ENCODE measurements at places on chromosomes 3 and 15. TPM values are rescaled to one million over a fixed set of nuclear protein-coding genes. Genes with fewer than 3 reads are reported as not detected.

GRCh38 chr15:60800299-60801072, 321.5 kb upstream of the ICE2 start:
- no peaks in the 10 kb centered on the region for H3K36me3 ChIP-seq
- no peak overlapping the region for H3K27ac ChIP-seq
- H3K4me3 ChIP-seq: no peak overlapping the region
- no peaks in the 10 kb centered on the region for H3K27me3 ChIP-seq

DNA sequence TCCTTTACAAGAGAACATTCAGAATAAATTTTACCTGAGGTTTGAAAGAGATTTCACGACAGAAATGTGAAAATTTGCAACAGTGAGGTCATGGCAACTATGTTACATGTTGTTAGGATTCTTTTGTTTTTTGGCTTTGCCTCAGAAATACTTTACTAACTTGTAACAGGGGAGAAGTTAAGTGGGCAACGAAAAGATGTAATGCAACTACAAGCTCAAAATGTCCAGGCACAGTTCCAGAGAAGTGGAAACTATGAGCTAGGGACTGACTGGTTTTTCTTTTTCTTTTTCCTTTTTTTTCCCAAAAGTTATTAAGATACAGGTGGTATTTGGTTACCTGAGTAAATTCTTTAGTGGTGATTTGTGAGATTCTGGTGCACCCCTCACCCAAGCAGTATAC, 111.5 kb upstream of the PPP2R3A start:
- no peak overlapping the region for H3K4me3 ChIP-seq
- no peaks in the 10 kb centered on the region for H3K27me3 ChIP-seq
- H3K27ac ChIP-seq: no peak overlapping the region

- H3K36me3 ChIP-seq: no peaks in the 10 kb centered on the region
- H3K4me1 ChIP-seq: no peaks in the 10 kb centered on the region
- no peak overlapping the region for H3K27ac ChIP-seq
- no peak for DNase-seq
- no peaks in the 10 kb centered on the region for H3K27me3 ChIP-seq
Measured at GRCh38 chr3:28207000-28207733, 34.3 kb upstream of the CMC1 start.

DNA sequence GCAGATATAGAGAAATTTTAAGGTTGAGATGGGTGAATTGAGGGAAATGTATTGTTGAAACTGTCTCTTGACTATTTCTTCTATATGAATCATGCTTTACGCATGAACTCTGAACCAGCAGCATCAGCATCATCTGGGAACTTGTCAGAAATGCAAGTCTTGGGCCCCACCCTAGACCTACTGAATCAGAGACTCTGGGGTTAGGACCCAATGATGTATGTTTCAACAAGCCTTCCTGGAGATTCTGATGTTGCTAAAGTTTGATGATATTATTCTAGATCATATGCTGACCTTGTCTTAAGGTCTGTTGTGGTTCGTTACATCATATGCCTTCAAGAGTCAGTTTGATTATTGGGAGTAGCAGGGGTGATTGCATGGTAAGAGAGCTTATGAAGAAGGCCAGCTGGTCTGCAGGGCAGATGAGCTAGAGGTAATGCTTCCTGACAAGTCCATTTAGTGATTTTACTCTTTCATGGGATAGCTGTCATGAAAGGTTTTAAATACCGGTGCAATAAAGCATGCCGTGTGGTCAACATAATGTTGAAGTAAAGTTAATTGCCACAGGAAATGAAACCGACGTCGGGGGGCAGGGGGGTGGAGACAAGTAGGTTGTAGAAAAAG, 152.4 kb upstream of the MRPL3 start:
- H3K4me3 ChIP-seq: no peak overlapping the region
- no peaks in the 10 kb centered on the region for H3K36me3 ChIP-seq
- H3K27ac ChIP-seq: no peak overlapping the region
- DNase-seq: no peak

- no peaks in the 10 kb centered on the region for H3K27me3 ChIP-seq
- DNase-seq: no peak
- H3K4me3 ChIP-seq: peak overlapping the region; percentile 81
- no peaks in the 10 kb centered on the region for H3K4me1 ChIP-seq
Measured at GRCh38 chr3:132661101-132661500, 972 bp downstream of the UBA5 start.

DNA sequence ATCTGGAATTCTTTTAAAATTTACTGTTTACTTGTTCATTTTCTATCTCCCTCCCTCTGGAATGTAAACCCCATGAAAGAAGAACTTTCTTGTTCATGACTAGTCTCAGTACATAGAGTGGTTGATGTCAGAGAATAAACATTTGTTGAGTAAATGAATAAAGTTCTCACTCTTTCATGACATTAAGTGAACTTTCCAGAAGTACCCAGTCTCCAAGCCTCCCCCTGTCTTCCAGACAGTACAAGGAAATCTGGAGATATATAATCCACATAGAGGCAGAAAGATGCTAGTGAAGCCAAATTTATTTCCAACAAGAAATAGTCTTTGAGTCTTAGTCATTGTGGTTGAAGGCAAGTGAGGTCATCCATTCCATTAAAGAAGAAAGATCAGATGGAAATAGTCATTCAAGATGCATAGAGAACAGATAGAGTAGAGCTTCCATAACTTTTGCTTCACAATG, 71.5 kb upstream of the GALNT15 start:
- no peaks in the 10 kb centered on the region for H3K4me1 ChIP-seq
- H3K4me3 ChIP-seq: no peak overlapping the region
- no peaks in the 10 kb centered on the region for H3K27me3 ChIP-seq
- no peaks in the 10 kb centered on the region for H3K36me3 ChIP-seq

DNA sequence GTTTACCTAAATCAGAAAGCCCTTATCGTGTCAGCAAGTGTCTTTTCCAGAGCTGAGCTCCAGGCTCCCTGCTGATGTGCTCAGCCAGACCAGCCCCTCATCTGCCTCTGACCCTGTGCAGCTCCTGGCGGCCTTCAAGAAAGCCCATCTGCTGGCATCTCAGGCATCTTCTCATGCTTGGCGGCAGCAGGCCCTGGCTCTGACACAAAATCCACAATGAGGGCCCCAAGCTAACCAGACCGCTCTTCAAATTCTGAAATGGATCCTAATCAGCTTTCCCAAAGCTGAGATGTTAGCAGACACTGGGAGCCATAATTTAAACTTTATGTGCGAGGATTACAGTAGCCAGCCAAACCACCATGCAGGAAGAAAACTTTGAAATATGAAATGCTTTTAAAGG, 50.8 kb upstream of the CTDSPL start:
- H3K4me3 ChIP-seq: no peak overlapping the region
- H3K36me3 ChIP-seq: no peaks in the 10 kb centered on the region
- H3K4me1 ChIP-seq: no peaks in the 10 kb centered on the region
- no peak overlapping the region for H3K27ac ChIP-seq

- no peak overlapping the region for H3K4me3 ChIP-seq
- no peaks in the 10 kb centered on the region for H3K27me3 ChIP-seq
- no peak for DNase-seq
- H3K27ac ChIP-seq: no peak overlapping the region
Measured at GRCh38 chr15:36567445-36567844, 12.0 kb upstream of the CDIN1 start.

GRCh38 chr3:44128057-44128775, 113.5 kb upstream of the TOPAZ1 start:
- H3K4me3 ChIP-seq: no peak overlapping the region
- H3K4me1 ChIP-seq: no peaks in the 10 kb centered on the region
- no peaks in the 10 kb centered on the region for H3K27me3 ChIP-seq
- no peak for DNase-seq
- H3K36me3 ChIP-seq: no peaks in the 10 kb centered on the region

- no peaks in the 10 kb centered on the region for H3K27me3 ChIP-seq
- peaks cover 4% of the 10 kb centered on the region for H3K4me1 ChIP-seq
- peak; percentile 49 for DNase-seq
- peak overlapping the region; percentile 83 for H3K27ac ChIP-seq
- H3K36me3 ChIP-seq: no peaks in the 10 kb centered on the region
Measured at GRCh38 chr3:9342696-9343095, 20.2 kb upstream of the THUMPD3 start.

GRCh38 chr3:151377768-151378385, 6.7 kb downstream of the P2RY12 start:
- DNase-seq: no peak
- H3K4me1 ChIP-seq: no peaks in the 10 kb centered on the region
- H3K36me3 ChIP-seq: no peaks in the 10 kb centered on the region
- H3K4me3 ChIP-seq: no peak overlapping the region

GRCh38 chr3:78281381-78281780, 1241.5 kb downstream of the ROBO2 start:
- no peaks in the 10 kb centered on the region for H3K36me3 ChIP-seq
- H3K4me1 ChIP-seq: no peaks in the 10 kb centered on the region
- no peaks in the 10 kb centered on the region for H3K27me3 ChIP-seq
- DNase-seq: no peak
- no peak overlapping the region for H3K4me3 ChIP-seq

- DNase-seq: no peak
- H3K4me1 ChIP-seq: peaks cover 4% of the 10 kb centered on the region
- H3K4me3 ChIP-seq: no peak overlapping the region
- no peaks in the 10 kb centered on the region for H3K36me3 ChIP-seq
Measured at GRCh38 chr15:92662762-92663161, 7.2 kb upstream of the FAM174B start.

- no peak overlapping the region for H3K27ac ChIP-seq
- no peak overlapping the region for H3K4me3 ChIP-seq
- no peaks in the 10 kb centered on the region for H3K4me1 ChIP-seq
- no peak for DNase-seq
- no peaks in the 10 kb centered on the region for H3K36me3 ChIP-seq
Measured at GRCh38 chr3:35663471-35663870, 24.1 kb downstream of the ARPP21 start.

DNA sequence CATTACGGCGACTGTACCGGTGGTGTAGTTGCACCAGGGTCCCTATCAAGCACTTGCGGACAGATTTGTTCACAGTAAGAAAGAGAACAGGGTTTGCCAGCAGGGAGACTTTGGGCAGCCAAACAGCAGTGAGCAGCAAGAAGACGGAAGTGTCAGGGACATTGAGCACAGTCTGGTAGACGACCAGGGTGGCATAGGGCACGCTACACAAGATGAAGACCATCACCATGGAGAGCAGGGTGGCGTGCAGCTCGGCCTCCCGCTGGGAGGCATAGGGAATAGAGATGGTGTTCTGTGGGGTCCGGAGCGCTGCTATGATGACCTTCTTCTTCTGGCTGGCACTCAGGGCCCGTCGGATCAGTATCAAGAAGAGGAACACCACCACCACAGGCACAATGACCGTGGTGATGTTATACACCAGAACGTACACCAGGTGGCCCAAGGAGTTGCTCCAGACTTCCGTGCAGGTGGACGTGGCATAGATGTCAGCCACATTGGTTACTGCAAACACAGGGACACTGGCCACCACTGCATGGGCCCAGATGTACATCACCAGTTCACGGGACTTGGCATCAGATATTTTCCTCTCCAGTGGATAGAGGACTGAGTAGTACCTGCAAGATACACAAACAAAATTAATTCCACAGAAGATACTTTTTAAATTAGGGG, 19.1 kb upstream of the FSIP1 start:
- no peaks in the 10 kb centered on the region for H3K4me1 ChIP-seq
- peak; percentile 32 for DNase-seq
- no peak overlapping the region for H3K27ac ChIP-seq
- H3K36me3 ChIP-seq: no peaks in the 10 kb centered on the region
- H3K4me3 ChIP-seq: no peak overlapping the region

DNA sequence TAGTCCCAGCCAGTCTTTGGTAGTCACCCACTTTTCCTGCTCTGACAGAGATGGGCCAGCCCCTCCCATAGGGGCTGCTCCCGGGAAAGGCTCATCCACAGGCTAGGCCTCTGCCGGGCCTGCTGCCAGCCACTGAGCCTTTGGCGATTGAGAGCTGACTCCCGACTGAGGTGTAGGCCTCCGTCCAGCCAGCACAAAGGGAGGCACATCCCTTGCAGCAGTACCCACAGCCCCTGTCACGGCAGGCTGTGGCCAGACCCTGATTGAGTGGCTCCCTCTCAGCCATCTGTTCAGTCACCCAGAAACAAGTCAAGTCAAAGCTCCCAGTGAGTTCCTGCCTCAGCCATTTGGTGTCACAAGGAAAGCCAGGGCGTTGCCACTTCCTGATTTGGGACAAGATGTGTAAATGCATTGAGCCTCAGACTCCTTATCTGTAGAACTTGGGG, 6.2 kb upstream of the PAK6 start:
- no peaks in the 10 kb centered on the region for H3K27me3 ChIP-seq
- no peak overlapping the region for H3K4me3 ChIP-seq
- no peak overlapping the region for H3K27ac ChIP-seq
- no peaks in the 10 kb centered on the region for H3K4me1 ChIP-seq

GRCh38 chr3:127426444-127427153, 138.8 kb upstream of the PRR20G start:
- DNase-seq: no peak
- no peaks in the 10 kb centered on the region for H3K36me3 ChIP-seq
- no peaks in the 10 kb centered on the region for H3K27me3 ChIP-seq
- H3K27ac ChIP-seq: no peak overlapping the region
- H3K4me3 ChIP-seq: no peak overlapping the region
- H3K4me1 ChIP-seq: no peaks in the 10 kb centered on the region

- H3K27ac ChIP-seq: no peak overlapping the region
- H3K36me3 ChIP-seq: peaks cover 27% of the 10 kb centered on the region
- no peaks in the 10 kb centered on the region for H3K27me3 ChIP-seq
- H3K4me3 ChIP-seq: no peak overlapping the region
- no peaks in the 10 kb centered on the region for H3K4me1 ChIP-seq
Measured at GRCh38 chr3:45962033-45962432, 18.8 kb downstream of the CXCR6 start.

- no peak overlapping the region for H3K4me3 ChIP-seq
- no peaks in the 10 kb centered on the region for H3K4me1 ChIP-seq
- H3K27me3 ChIP-seq: no peaks in the 10 kb centered on the region
- H3K27ac ChIP-seq: no peak overlapping the region
Measured at GRCh38 chr3:102400142-102400541, 34.7 kb upstream of the ZPLD1 start.

- no peak overlapping the region for H3K27ac ChIP-seq
- no peaks in the 10 kb centered on the region for H3K27me3 ChIP-seq
- no peak for DNase-seq
Measured at GRCh38 chr3:197881270-197881969, 68.6 kb upstream of the RPL35A start.

GRCh38 chr15:32701863-32702262, 15.9 kb upstream of the GREM1 start:
- H3K27me3 ChIP-seq: no peaks in the 10 kb centered on the region
- no peak overlapping the region for H3K4me3 ChIP-seq
- no peak for DNase-seq
- H3K36me3 ChIP-seq: no peaks in the 10 kb centered on the region

- H3K4me1 ChIP-seq: no peaks in the 10 kb centered on the region
- H3K4me3 ChIP-seq: no peak overlapping the region
- H3K27me3 ChIP-seq: no peaks in the 10 kb centered on the region
- H3K36me3 ChIP-seq: no peaks in the 10 kb centered on the region
Measured at GRCh38 chr3:123832692-123833397, 51.3 kb downstream of the MYLK start.

REC114 gene
- total RNA-seq: not detected

RTP1 gene
- not detected for total RNA-seq

CHL1 gene
- 7.5 TPM for total RNA-seq

TRH gene
- total RNA-seq: not detected

LTK gene
- 6.9 TPM for total RNA-seq

SPESP1 gene
- total RNA-seq: 4.2 TPM

GPR176 gene
- 0.82 TPM for total RNA-seq

GOLGA8H gene
- 0.40 TPM for total RNA-seq

CLDN18 gene
- 0.44 TPM for total RNA-seq

BUB1B gene
- 10.2 TPM for total RNA-seq

SPATA12 gene
- total RNA-seq: not detected

GOLGA6L9 gene
- 3.0 TPM for total RNA-seq

TNFAIP8L3 gene
- total RNA-seq: 5.3 TPM

RAB8B gene
- total RNA-seq: 7.4 TPM

TRPM1 gene
- not detected for total RNA-seq

Data from colonic mucosa (tissue), 4 donors.